ENCODE measurements at places on chromosomes 6 and 20. TPM values are rescaled to one million over a fixed set of nuclear protein-coding genes. Genes with fewer than 3 reads are reported as not detected.

The ZNF334 gene
- total RNA-seq, result 1.7 TPM

DNA sequence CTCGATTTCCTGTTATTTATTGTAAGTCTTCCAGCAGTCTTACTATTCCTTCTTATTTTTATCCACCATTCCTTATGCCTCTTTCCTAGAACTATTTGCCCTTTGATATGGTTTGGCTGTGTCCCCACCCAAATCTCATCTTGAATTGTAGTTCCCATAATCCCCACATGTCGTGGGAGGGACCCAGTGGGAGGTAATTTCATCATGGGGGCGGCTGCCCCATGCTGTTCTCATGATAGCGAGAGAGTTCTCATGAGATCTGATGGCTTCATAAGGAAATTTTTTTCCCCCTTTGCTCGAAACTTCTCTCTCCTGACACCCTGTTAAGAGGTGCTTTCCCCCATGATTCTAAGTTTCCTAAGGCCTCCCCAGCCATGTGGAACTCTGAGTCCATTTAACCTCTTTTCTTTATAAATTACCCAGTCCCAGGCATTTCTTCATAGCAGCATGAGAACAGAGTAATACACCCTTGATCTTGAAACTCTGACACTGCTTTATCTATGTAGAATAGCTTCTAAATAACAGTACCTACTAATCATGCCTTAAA, 48.8 kb downstream of the PLN start:
- no peak for DNase-seq

DNA sequence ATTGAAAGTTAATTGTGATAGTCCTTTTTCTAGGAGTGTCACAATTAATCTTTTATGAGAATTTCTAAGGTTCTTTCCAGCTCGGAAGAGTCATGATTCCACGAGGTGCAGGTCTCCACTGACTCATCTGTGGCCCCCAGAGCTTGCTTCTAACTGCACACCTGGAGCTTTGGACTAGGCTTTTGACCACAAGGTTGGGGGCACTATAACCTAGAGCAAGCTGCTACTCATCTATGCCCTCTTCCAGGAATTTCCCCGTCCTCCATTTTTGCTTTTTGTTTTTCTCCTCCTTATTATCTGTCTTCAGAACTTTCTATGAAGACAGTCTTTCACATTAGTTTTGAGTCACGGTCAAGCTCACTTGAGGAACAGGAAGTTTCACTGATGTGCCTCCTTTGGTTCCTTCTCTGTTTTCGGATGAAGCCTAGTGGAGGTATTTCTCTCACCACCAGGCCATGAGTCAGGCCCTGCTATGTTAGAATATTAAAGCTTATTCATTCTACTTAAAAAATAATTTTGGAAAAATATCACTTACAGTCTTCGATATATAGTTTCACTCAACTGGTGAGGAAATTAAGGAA, 119.2 kb upstream of the INSM1 start:
- DNase-seq, result no peak

DNA sequence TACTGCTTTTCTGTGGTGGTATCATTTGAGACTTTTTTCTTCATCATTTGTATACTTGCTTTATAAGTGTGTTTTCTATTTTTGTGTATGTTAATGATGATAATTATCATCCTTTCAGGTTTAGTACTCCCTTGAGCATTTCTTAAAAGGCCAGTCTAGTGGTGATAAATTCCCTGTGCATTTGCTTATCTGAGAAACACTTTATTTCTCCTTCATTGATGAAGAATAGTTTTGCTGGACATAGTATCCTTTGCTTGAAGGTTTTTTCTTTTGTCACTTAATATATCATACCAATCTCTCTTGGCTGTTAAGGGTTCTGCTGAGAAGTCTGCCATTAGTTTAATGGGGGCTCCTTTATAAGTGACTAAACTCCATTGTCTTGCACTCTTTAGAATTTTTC, 123.2 kb upstream of the IRAK1BP1 start:
- DNase-seq, result no peak

The AAR2 gene
- total RNA-seq, result 61.5 TPM

DNA sequence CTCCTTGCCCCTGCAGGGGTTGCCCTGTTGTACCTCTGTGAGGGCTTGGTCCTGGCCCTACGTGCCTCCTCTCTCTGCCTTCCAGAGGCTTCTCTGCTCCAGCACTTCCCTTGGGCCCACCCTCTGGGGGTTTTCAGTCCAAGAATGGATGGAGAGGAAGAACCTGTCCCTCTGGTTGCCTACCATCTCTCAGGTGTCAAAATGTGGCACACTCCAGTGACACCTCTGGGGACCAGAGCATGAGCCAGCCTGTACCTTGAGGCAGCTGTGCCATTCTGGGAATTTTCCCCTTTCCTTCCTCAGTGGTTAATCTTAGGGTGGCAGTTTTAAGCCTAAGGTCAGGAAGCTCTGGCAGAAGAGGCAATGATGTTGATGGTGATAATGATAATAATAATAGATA, 115.2 kb upstream of the ARMC2 start:
- no peak for DNase-seq

The ANGPT4 gene
- total RNA-seq, result not detected

DNA sequence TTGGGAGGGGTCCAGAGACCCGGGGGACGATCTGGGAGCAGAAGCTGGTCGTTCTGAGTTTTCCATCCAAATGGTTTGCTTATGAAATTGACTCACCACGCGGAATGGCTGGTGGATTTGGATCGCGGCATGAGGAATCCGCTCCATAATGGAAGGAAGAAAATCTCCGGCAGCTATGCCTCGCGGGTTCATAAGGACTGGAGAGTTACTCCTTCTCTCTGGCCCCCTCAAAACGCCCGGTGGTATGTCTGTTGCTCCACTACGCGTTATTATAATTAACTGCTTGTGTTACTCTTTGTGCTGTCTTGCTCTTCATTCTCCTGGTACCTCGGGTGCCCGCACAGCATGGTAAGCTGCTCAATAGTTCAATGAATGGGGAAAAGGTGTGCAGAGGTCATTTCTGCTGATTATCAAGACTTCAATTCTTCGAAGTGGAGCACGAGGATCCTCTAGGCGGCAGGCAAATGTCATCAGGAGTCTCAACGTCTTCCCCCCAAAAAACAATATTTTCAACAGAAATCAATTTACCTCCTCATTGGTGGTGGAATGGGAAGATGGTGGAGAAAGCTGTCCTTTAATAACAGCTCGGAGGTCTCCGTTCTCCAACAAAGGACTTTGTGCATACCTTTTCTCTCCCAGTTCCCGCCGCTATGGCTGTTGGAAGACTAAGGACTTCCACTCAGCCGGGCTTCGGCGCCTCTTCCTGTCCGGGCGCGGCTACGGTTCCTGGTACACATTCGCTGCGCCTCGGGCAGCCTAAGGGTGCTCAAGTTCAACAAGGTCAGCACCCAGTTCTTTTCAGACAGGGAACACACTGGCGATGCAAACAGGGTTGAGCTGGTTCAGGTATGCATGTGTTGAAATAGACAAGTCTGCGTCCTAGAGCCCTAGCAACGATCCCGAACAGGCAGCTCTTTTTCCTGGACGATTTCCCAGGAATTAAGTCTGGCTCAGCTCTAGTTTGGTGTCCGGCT, 9.2 kb upstream of the PRSS16 start:
- DNase-seq, result no peak

DNA sequence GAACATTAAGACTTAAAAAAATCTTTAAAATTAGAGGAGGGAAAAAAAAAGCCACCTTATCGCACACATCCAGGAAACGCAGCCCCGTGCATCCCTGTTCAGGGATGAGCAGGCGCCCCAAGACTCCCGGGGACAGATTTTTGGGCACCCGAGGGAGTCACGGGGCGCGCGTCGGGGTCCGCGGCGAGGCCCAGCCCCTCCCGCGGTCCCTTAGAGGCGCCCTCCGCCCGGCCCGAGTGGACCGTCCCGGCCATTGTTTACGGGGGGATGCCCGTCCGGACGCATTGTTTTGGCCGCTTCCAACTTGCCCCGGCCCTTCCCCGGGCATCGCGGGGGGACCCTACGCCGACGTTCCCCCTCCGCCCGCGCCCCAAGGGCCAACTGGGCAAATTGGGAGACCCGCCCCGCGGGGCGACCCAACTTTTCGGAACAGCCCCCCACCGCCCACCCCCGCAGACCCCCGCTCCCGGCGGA, 610 bp downstream of the ZNF217 start:
- DNase-seq, result peak; percentile 55

- no peak for DNase-seq
These were observed 17.2 kb upstream of the TAGAP start for GRCh38 chr6:159061805-159062563.

DNA sequence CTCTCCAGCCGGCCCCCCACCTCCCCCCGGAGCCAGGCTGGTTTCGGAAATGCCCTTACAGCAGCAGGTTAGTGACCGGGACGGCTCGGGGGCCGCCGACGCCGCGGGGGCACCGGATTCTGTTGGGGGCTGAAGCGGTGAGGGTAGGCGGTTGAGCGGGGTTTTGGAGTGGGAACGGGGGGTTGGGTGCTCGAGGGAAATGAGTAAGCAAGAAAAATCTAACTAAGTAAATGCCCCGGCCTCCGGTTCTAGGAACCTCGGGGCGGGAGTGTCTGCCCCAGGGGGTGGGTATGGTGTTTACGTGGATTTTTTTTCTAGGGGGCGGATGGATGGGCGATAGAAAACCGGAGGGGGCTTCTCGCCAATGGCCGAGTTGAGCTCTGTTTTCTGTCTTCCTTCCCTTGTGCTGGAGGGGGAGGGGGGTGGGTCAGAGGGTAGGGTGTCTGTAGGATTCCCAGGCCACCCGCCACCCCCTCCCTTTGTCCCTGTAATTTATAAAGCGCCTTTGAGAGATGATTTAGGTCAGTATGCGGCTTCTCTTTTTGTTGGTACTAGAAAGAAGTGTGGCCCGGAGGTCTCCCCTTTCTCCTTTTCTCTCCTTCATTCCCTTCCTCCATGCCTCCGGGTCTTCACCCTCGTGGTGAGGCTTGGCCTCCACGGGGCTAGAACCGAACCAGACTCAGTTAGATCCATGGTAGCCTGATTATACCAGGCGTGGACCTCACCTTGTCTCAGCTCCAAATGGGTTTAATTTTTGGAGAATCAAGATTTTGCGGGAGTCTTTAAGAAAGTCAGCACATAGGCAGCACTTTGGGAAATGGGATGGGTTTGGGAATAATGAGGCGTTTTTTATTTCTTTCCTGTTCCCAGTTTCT, 2.3 kb downstream of the E2F3 start:
- peak; percentile 53 for DNase-seq

DNA sequence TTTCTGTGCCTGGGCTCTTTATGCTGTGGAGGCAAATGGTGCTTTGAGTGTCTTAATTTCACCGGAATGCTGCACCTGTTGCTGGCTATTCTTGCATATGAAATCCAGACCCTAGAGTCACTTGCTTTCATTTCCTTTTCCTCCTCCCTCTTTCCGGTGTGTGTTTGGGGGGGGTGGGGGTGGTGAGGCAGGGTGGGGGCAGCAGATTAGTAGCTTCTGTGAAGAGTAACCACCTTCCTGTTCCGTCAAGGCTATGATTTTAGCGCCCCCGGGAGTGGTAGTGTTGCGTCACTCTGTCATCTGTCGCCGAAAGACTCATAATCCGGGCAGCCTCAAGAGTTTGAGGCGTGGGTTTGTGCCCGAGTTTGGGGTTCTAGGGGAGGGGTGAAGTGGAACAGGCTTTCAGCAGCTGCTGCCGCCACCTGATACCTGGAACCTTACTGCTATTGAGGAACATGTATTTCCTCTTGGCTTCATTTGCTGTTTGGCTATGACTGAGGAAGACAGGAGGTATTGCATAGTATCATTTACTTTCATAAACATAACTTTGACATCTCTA, 49.1 kb downstream of the UTRN start:
- DNase-seq, result no peak

- peak; percentile 17 for DNase-seq
These were observed 229.1 kb downstream of the PLCB1 start for GRCh38 chr20:8361006-8361652.

The FAM83D gene
- 88.0 TPM for total RNA-seq

- peak; percentile 2 for DNase-seq
These were observed 453.1 kb upstream of the SLC35B3 start for GRCh38 chr6:8888468-8888867.

GRCh38 chr6:123329337-123329736, 307.4 kb downstream of the TRDN start:
- no peak for DNase-seq

Measured in HT-29 (cell line).